GM19239 (cell line): ENCODE measurements at places on chromosomes 3 and 15.

GRCh38 chr3:71066356-71066755 lies 517.2 kb downstream of the FOXP1 start:
- DNase-seq = no peak

DNA sequence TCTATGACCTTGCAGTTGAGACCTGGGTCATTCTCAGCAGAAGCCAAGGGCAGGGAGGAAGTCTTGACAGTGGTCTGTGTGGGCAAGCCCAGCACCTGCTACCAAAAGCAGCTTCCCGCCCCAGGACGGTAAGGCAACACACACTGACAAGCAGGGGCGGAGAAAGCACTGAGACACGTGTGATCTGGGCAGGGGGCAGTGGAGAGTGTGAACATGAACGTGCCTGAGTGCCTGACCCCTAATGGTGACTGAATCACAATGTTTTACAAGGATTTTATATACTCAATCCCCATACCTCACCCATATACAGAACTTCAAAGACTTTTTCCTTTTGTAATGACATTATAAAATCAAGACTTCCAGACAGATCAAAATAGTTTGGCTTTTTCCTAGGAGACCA lies 35.2 kb downstream of the ANP32A start:
- no peak for DNase-seq

GRCh38 chr15:88680241-88681001 lies 41.6 kb downstream of the ISG20 start:
- no peak for DNase-seq

- no peak for DNase-seq
Observed at GRCh38 chr3:184761075-184761841, 49.4 kb upstream of the MAGEF1 start.

GRCh38 chr15:64009241-64009640 lies 37.0 kb downstream of the DAPK2 start:
- DNase-seq = no peak

DNA sequence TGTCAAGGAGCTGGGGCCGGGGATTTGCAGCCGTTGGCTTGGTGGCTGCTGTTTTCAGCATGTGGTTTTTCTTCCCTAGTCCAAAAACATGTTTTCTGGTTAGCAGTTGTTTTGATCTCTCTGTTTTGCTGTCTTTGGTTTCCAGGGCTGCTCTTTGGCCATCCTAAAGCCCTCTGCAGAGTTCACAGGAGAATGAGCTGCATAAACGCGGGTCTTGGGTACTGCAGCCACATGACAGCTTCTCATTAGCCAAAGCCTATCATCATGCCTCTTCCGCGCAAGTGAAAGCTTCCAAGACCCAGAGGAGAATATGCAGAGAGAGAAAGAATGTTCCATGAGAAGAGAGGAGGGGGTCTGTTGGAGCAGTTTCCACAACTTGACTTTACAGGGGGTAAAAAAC lies 138.5 kb downstream of the NTRK3 start:
- no peak for DNase-seq
